NCI-H187 treated with DMSO at 0.1 percent for 48 hours (cell line): ENCODE measurements at places on chromosomes 11 and 22.

DNA sequence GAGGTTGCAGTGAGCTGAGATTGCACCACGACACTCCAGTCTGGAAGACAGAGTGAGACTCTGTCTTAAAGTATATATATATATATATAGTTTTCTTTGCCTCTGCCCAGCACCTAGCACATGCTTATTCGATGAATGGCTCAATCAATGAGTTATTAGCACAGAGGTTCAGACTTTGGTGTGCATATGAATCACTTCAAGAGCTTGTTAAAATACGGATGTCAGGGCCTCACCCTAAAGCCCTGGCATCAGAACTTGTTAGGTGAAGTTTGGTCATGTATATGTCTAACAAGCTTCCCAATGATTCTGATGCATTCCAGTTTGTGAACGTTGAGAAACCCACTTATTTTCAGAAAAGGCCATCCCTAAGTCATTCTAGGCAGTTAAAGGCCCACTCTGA is 21.8 kb upstream of the TMEM86A start:
- DNase-seq: no peak

DNA sequence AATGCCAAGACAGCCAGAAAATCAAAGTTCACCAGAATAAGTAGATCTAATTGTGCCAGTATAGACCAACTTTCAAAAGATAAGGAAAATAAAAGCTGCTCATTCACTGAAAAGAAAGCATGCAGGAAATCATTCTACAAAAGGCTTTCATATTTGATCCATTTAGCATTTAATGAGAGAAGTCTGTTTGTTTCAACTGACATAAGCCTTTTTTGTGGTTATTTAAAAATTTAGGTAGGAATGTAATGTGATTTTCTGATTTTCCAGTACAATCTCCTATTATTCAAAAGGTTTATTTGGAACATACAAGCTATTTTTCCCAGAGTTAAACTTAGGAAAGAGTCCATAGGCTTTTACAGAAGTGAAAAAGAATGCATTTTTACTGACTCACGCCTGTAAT is 92.7 kb downstream of the SBF2 start:
- DNase-seq: no peak

DNA sequence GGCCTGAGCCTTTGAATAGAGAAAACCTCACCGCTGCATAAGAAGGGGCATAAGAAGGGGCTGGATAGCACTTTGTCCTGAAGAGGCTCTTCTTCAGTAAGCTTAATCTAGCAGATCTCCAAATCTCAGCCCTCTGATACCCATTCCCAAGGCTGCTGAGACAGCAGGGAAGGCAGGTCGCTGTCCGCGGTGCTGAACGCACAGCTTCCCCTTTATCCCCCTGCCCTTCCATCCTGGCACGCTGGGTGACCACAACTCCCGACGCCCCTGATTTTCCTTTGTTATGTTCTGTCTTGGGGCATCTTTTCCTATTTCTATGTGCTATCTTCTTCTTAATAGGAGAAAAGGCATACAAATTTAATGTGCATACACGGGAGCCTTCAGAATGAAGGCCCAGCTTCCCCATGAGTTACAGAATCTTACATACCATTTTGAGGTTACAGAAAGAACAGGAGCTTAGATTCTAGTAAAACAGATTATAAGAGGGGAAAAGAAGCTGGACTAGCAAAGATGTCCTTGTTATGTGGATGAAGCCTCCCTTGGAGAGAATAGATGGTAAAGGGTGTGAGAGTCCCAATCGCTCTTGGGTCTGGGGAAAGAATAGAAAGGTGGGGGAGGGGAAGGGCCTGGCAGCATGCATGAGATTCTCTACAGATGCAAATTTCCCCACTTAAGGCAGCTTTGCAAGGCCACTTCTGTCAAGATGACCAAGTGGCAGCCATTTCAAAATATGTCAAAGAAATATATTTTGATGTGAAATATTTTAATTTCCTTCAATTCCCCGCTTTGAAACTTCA is 5.7 kb upstream of the SULT4A1 start:
- no peak for DNase-seq

- DNase-seq: no peak
Observed at GRCh38 chr22:49925525-49926128, 7.2 kb downstream of the CRELD2 start.

DNA sequence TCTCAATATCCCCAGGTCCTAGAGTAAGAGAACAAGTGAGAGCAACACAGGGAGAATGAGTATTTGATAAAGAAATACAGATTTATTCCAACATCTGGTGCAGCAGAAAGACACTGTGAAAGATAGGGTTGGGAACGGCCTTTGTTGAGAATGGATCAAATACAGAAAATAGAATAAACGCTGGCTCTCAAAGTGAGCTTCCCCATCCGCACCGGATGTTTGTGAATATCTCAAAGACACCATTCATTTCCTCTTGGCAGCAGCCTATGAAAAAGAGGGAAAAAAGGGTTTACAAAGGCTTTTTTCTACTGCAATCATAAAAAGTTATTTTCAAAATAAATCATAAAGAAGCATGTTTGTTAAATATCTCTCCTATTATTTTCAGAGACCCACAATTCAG is 279.3 kb downstream of the CASP12 start:
- no peak for DNase-seq

GRCh38 chr22:41361716-41362310 is 19.9 kb upstream of the TEF start:
- DNase-seq: no peak

- no peak for DNase-seq
Observed at GRCh38 chr22:32842486-32842885, 41.0 kb downstream of the TIMP3 start.

DNA sequence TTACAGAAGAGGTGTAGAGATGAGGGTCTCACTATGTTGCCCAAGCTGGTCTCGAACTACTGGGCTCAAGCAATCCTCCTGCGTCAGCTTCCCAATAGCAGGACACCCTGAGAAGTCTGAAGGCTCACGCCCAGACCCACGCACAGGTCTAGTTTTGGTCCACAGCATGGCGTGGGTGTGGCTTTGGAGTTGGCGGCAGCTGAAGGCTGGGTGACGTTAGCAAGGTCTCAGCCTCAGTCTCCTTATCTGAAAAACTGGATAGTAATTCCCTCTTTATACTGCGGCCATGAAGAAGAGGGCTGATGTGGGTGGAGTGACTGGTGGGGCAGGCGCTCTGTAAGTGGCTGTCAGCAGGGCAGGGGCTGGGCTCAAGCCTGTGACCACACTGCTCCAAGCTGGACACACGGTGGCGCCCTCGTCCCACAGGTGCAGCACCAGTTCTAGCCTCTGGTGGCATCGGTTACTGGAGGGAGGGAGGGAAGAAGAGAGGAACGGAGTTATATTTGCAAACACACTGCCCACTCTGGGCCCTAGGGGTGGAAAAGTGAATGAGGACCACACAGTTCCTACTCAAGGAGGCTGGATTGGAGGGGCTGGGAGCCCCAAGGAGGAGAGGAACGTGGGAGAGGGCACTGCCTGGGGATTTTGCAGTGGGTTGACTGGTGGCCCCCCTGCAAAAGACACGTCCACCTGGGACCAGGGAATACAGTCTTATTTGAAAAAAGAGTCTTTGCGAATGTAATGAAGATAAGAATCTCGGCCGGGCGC is 19.6 kb upstream of the CARD10 start:
- peak; percentile 13 for DNase-seq

- DNase-seq: no peak
Observed at GRCh38 chr22:30514252-30514651, 8.8 kb upstream of the SEC14L4 start.

GRCh38 chr11:118287006-118287405 is 17.5 kb upstream of the CD3E start:
- DNase-seq: no peak

DNA sequence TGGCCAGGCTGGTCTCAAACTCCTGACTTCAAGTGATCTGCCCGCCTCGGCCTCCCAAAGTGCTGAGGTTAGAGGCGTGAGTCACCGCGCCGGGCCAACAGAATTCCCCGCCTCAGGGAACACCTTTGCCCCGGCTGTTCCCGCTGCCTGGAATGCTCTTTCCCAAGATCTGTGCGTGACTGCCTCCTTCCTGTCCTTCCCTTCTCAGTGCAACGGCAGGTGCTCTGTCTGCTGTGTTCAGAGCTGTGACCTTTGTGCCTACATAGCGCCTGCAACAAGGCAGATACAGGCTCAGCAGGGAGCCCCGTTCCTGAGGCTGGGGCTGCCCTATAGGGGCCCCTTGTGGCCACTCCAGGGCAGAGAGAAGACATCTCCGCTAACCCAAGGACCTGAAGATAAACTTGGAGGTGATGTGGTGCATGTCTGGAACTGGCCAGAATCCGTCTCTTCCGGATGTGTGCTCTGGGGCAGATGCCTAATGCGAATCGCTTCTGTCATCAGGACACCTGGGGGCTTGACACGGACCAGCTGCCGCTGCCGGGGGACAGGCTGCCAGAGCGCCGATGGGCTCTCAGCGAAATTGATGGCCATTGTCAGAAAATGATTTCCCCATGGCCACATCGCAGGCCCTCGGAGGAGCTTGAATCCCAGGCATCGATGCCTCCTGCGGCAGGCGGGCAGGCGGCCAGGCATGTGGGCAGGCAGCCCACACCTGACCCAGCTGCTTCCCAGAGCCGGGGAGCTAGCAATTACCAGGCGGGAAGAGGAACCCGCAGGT is 43.5 kb upstream of the TCF20 start:
- DNase-seq: no peak

GRCh38 chr11:88282747-88283515 is 54.6 kb downstream of the CTSC start:
- no peak for DNase-seq

DNA sequence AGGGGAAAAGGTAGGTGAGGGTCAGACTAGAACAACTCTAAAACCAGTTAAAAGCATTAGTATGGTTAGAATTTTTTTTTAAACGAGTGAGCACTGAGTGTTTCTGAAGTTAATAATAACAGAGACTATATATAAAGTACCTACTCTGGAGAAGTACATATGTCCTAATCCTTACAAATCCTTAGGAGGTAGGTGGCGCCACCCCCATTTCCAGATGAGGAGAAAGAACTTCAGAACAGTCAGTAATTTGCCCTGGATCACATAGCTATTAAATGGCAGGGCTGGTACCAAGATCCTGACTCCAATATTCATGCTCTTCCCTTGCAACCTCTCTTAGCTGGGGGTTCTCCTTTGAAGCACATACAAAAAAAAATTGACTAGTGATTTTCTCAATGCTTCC is 80.5 kb downstream of the CLPB start:
- no peak for DNase-seq

DNA sequence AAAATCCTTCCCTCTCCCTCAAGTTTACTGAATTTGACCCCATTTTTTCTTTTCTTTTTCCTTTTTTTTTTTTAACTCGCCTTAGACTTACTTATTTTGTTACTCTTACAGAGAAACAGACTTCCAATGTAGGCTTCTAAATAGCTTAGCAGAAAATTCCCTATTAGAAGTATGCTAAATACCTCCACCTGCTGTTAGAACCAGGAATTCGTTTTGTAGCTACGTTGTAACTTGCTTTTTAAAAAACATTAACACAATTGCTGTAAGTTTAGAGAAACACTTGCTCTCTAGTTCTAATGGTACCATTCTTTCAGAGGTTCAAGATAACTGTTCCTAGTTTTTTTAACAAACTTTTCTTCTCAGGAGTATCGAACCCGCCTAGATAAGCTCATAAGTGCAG is 324.2 kb downstream of the DCDC1 start:
- DNase-seq: no peak

DNA sequence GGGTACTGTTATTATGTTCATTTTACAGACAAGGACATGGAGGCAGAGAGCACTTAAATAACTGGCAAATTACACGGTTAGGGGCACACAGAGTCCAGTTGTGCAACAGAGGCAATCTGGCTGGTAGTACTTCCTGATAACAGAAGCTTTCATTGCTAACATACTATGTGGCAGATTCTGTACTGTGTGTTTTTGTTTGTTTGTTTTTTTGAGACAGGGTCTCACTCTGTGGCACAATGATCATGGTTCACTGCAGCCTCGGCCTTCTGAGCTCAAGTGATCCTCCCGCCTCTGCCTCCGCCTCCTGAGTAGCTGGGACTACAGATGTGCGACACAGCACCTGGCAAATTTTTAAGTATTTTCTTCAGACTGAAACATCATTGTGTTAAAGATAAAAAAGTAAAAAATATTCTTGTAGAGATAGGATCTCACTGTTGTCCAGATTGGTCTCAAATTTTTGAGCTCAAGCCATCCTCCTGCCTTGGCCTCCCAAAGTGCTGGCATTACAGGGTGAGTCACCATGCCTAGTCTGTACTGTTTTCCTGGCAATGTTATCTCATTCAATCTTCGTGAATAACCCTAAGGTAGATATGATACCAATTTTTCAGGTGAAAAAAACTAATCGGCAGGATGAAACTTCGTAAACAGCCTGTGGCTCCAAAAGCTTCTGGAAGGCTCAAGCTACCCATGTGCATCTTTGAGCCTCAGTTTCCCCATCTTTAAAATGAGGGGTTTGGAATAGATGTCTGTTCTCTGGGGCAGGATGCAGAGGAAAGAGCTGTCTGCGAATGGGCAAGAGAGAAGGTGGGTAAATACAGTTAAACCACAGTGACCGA is 921 bp upstream of the NUCB2 start:
- no peak for DNase-seq

GRCh38 chr11:9313648-9314290 is 624 bp downstream of the TMEM41B start:
- DNase-seq: no peak

GRCh38 chr11:76863196-76863777 is 2.6 kb downstream of the ACER3 start:
- no peak for DNase-seq

GRCh38 chr22:24830205-24830979 is 24.4 kb downstream of the SGSM1 start:
- DNase-seq: no peak

DNA sequence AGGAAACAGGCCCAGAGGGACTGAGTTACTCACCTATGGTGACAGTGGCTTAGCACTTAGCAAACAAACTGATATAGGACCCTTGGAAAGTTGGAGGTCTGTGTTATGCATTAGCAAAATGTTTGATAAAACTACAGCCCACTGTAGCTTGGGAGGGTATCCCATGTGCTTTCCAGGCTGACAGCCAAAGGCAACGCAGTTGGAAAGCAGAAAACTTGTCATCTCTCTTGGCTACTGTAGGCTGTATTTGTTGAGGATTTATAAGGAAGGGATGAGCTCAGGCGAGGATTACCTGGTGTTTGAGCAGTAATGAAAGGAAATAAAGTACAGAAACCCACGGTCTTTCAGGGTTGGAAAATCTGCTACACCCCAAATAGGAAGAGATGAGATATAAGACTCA is 23.8 kb downstream of the SDHAF2 start:
- DNase-seq: no peak

DNA sequence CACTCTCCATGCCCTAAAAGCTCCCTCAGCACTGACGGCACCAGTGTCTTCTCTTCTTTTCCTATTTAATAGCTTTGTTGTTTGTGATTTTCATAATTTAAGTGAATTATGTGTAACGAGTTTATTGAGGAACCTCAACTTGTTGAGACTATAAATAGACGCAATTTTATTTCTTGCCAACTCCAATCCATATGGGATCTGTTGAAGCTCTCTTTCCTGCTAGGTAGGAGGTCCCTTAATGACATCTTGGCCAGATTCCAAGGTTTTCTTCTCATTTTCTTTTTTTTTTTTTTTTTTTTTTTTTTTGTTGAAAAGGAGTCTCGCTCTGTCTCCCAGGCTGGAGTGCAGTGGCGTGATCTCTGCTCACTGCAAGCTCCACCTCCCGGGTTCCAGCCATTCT is 14.2 kb downstream of the RTL6 start:
- no peak for DNase-seq
